ENCODE measurements at places on chromosomes 7 and 10.

DNA sequence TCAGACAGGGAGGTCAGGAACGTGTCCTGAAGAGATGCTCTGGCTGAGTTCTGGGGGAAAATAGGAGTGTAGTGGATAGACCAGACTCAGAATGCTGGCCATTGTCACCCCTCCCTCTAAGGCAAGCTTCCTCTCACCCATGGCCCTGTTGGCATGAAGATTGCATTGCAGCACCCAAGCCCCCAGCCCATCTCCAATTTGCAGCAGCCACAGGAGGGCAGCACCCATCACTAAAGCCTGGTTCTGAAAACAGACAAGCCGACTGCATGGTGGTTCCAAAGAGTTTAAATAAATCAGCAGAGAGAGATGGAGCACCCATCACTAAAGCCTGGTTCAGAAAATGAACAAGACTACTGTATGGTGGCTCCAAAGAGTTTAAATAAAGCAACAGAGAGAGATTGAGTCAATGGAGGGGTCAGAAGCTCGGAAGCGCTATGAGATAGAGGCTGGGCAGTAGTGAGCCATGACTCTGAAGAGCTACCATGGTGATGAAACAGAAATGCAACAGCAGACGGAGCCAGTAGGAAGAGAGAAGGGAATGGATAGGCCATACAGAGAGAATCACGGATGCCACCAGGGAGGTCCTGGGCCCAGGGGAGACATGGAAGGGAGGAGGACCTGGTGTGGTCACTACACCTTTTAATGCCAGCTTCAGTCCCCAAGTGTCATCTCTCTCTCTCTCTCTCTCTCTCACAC is 237.9 kb upstream of the MYO3A start:
- no peak overlapping the region for H3K27ac ChIP-seq
- no peak overlapping the region for H3K4me3 ChIP-seq
- no peaks in the 10 kb centered on the region for H3K4me1 ChIP-seq
- DNase-seq: no peak
- no peaks in the 10 kb centered on the region for H3K36me3 ChIP-seq
- H3K27me3 ChIP-seq: no peaks in the 10 kb centered on the region

DNA sequence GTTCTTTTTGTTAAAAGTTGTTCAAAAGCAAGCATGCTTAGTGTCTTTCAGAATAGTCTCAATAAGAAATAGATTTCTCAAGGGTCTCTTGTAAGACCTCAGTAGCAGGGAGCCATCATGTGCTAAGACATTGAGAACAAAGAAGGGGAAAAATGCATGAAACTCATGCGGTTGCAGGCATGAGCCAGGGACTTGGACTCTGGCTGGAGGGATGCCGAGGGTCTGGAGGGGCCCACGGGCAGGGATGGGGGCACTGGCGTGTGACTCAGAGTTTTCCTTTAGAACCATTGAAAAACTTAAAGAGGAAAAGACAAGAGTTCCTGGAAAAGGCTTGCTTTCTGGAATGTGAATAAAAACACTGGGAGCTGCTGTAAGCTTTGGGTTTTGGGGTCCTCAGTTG is 253.3 kb downstream of the CCDC3 start:
- H3K4me3 ChIP-seq: no peak overlapping the region
- H3K36me3 ChIP-seq: no peaks in the 10 kb centered on the region
- H3K4me1 ChIP-seq: no peaks in the 10 kb centered on the region
- no peaks in the 10 kb centered on the region for H3K27me3 ChIP-seq
- DNase-seq: no peak

- no peak overlapping the region for H3K4me3 ChIP-seq
- no peak overlapping the region for H3K27ac ChIP-seq
- H3K27me3 ChIP-seq: no peaks in the 10 kb centered on the region
- no peaks in the 10 kb centered on the region for H3K4me1 ChIP-seq
- DNase-seq: no peak
- H3K36me3 ChIP-seq: no peaks in the 10 kb centered on the region
Measured at GRCh38 chr7:29032146-29032545, 74.0 kb upstream of the TRIL start.

GRCh38 chr7:34675749-34676374 is 17.8 kb downstream of the NPSR1 start:
- H3K27ac ChIP-seq: no peak overlapping the region
- DNase-seq: no peak
- no peaks in the 10 kb centered on the region for H3K36me3 ChIP-seq
- H3K4me3 ChIP-seq: no peak overlapping the region
- H3K4me1 ChIP-seq: no peaks in the 10 kb centered on the region

- DNase-seq: no peak
- H3K27me3 ChIP-seq: no peaks in the 10 kb centered on the region
- no peak overlapping the region for H3K27ac ChIP-seq
- no peaks in the 10 kb centered on the region for H3K36me3 ChIP-seq
Measured at GRCh38 chr7:129530795-129531391, 28.6 kb downstream of the SMKR1 start.

GRCh38 chr10:7982727-7983126 is 71.8 kb upstream of the GATA3 start:
- H3K4me1 ChIP-seq: no peaks in the 10 kb centered on the region
- H3K27ac ChIP-seq: no peak overlapping the region
- H3K27me3 ChIP-seq: no peaks in the 10 kb centered on the region
- no peaks in the 10 kb centered on the region for H3K36me3 ChIP-seq
- no peak for DNase-seq

- H3K4me1 ChIP-seq: peaks cover 8% of the 10 kb centered on the region
- peak; percentile 90 for DNase-seq
- no peaks in the 10 kb centered on the region for H3K36me3 ChIP-seq
- peaks cover 16% of the 10 kb centered on the region for H3K27me3 ChIP-seq
Measured at GRCh38 chr10:123994417-123995081, 98.8 kb downstream of the CHST15 start.

GRCh38 chr7:151642746-151643145 is 123.1 kb upstream of the RHEB start:
- H3K4me3 ChIP-seq: no peak overlapping the region
- no peaks in the 10 kb centered on the region for H3K4me1 ChIP-seq
- H3K27ac ChIP-seq: no peak overlapping the region
- H3K27me3 ChIP-seq: no peaks in the 10 kb centered on the region

- no peaks in the 10 kb centered on the region for H3K4me1 ChIP-seq
- H3K36me3 ChIP-seq: no peaks in the 10 kb centered on the region
- H3K4me3 ChIP-seq: no peak overlapping the region
- H3K27ac ChIP-seq: no peak overlapping the region
- no peaks in the 10 kb centered on the region for H3K27me3 ChIP-seq
Measured at GRCh38 chr10:48789486-48790456, 105.1 kb downstream of the WDFY4 start.

- H3K4me3 ChIP-seq: no peak overlapping the region
- H3K27me3 ChIP-seq: no peaks in the 10 kb centered on the region
- no peak for DNase-seq
- H3K36me3 ChIP-seq: no peaks in the 10 kb centered on the region
Measured at GRCh38 chr7:56218510-56218909, 102.3 kb upstream of the NUPR2 start.

DNA sequence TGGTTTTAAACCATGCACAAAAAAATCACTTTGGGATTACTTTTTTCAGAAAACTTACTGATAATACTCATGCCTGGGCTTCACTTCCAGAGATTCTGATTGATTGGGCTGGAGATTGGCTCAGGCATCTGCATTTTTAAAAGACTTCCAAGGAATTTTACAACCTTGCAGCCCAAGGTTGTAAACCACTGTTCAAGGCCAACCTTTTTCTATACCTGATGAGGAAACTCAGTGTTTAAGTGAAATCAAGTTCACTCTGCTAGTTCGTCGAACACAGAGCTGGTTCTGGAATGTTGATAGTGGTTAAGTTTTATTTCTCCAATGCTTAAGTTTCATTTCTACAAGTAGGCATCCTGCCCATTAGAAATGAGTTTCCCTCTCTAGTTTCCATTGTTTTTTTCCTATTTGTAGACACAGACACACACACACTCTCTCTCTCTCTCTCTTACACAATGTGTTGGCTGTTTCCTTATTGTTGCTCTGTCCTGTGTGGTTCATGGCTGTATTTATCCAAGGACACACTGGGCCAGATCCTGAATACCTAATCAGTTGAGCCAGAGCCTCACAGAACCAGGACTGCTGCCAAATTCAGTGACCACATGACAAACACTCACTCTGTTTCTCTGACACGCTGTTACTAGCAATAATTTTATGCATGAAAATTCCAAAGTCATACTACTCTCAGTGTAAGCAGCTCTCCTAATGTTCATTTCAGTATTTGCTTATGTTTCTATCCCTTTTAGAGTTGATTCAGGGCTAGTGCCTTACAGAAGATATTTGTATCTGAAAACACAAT is 3.7 kb upstream of the IFIT1B start:
- no peak overlapping the region for H3K4me3 ChIP-seq
- peak overlapping the region; percentile 86 for H3K27ac ChIP-seq
- H3K27me3 ChIP-seq: no peaks in the 10 kb centered on the region

- H3K27me3 ChIP-seq: no peaks in the 10 kb centered on the region
- no peak overlapping the region for H3K27ac ChIP-seq
- no peaks in the 10 kb centered on the region for H3K36me3 ChIP-seq
- no peak for DNase-seq
- H3K4me3 ChIP-seq: no peak overlapping the region
- no peaks in the 10 kb centered on the region for H3K4me1 ChIP-seq
Measured at GRCh38 chr7:49707891-49708290, 65.5 kb upstream of the VWC2 start.

- no peaks in the 10 kb centered on the region for H3K36me3 ChIP-seq
- H3K4me3 ChIP-seq: no peak overlapping the region
- no peaks in the 10 kb centered on the region for H3K4me1 ChIP-seq
- peak overlapping the region; percentile 75 for H3K27ac ChIP-seq
Measured at GRCh38 chr7:33050535-33051318, 11.8 kb downstream of the NT5C3A start.

All from uterus (tissue), 4 donors.